IMR-90 (cell line): ENCODE measurements at places on chromosomes 1 and 21. TPM values are rescaled to one million over a fixed set of nuclear protein-coding genes. Genes with fewer than 3 reads are reported as not detected.

ERMAP gene
- 5.0 and 5.6 TPM in 2 replicates for total RNA-seq

ACTA1 gene
- total RNA-seq, result not detected in 2 replicates

SLFNL1 gene
- total RNA-seq, result under 0.01 TPM in 2 replicates

KIRREL1 gene
- 61.9 and 64.7 TPM in 2 replicates for total RNA-seq

MTARC1 gene
- total RNA-seq, result 0.18 and 0.28 TPM in 2 replicates

WDR64 gene
- total RNA-seq, result not detected in 2 replicates
